NCI-H2029 (cell line): ENCODE measurements at places on chromosomes 3 and 15.

- peak; percentile 55 for DNase-seq
Measured at GRCh38 chr3:185983495-185984141, 45.8 kb upstream of the TRA2B start.

DNA sequence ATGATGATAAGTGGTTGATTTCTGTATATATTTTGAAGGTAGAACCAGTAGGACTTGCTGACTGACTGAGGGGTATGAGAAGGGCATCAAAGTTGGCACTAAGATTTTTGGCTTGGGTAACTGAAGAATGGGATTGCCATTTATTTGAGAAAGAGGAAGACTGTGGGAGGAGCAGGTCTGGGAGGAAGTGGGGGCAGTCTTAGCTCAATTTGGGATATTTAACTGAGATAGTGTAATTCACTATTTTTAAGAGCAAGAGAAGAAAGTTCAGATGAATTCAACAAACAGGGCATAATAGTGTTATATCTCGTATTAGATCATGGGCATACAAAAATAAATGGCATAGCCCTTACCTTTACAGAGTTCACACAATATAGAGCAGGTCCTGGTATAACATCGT is 1.7 kb downstream of the BUB1B start:
- no peak for DNase-seq

GRCh38 chr3:51391566-51392354 is 675 bp downstream of the RBM15B start:
- no peak for DNase-seq

- DNase-seq: no peak
Measured at GRCh38 chr3:47261301-47261700, 21.3 kb downstream of the KIF9 start.

DNA sequence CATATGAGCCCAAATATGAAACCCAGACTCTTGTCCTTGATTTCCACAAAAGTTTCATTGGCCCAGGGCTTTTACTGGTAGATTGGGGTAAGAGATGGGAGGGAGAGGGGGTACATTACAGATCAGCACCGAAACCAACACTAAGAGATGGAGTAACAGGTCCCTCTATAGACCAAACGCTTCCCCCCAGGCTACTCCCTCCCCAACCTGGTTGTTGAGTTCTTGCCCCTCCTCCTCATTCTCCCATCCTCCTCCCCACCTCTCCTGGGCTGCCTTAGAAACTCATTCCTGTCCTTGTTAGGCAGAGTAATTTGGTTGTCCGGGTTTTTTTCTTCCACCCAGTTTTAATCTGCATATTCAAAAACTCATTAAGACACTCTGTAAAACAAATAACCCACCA is 74.1 kb downstream of the MESD start:
- DNase-seq: no peak

GRCh38 chr3:29899021-29899420 is 618.1 kb downstream of the RBMS3 start:
- no peak for DNase-seq

DNA sequence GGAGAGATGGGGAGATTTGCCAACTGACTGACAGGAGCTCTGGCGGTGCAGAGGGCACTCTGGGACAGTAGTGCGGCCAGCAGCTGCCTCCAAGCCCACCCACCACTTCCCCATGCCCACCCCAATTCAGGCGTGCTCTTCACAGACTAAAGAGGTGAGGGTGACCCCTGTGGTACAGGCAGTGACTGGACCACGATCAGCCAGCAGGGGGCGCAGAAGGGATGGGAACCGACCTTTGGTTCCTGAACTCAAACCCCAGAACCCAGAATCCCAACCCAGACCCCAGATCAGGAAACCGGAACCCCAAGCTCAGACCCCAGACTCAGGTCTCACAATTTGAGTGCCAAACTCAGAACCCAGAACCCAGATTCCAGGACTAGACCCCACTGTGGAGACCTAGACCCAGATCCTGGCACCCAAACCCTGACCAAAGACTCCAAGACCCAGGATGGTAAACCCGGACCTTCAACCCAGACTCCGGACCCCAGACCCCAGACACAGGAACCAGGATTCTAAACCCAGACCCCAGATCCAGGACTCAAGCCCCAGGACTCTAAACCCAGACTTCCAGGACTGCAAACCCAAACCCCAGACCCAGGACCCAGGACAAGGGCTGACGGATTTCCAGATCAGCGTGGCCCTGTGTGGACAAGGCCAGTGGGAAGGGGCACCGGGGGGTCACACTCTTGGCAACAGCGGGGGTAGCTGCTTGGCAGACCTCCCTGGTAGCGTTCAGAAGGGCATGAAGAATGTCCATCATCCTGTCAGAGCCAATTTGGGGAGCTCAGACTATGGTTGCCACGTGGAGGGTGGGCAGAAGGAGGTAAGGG is 3.7 kb upstream of the MYL3 start:
- peak; percentile 62 for DNase-seq
